ENCODE measurements at places on chromosomes 7 and 10. TPM values are rescaled to one million over a fixed set of nuclear protein-coding genes. Genes with fewer than 3 reads are reported as not detected.

SORCS3 gene
- total RNA-seq = not detected

DNA sequence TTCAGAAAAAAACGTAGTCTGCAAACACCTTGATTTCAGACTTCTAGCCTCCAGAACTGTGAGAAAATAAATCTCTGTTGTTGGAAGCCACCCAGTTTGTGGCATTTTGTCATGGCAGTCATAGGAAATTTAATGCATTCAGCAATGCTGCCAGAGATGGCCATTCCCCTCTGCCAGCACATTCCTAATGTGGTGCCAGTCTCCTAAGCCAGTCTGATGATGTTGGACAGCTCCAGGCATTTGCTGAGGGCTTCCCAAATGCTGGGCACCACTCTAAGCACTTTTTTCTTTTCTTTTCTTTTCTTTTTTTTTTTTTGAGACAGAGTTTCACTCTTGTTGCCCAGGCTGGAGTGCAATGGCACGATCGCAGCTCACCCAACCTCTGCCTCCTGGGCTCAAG, 666.7 kb upstream of the C7orf33 start:
- DNase-seq = no peak

DNA sequence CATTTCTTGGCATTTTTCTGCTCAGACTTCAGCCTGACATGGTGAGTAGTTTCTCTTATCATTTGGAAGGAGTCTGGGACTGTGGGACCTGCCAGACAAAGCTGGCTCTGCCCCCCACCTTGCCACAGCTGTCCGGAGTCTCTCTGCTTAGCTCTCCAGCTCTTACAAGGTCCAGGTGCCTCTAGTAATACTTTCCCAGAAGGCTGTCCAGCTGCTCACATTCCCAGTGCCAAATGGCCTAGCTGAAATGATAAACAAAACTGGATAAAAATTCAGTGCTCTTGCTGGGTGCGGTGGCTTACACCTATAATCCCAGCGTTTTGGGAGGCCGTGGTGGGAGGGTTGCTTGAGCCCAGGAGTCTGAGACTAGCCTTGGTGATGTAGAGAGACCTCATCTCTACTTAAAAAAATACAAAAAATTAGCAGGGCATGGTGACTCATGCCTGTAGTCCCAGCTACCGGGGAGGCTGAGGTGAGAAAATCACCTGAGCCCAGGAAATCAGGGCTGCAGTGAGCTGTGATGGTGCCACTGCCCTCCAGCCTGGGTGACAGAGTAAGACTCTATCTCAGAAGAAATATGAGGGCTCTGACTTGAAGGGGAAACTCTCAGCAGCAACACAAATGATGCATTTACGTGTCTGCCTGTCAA, 86.8 kb downstream of the C10orf90 start:
- no peak for DNase-seq

SFXN3 gene
- 52.5 TPM for total RNA-seq

DNA sequence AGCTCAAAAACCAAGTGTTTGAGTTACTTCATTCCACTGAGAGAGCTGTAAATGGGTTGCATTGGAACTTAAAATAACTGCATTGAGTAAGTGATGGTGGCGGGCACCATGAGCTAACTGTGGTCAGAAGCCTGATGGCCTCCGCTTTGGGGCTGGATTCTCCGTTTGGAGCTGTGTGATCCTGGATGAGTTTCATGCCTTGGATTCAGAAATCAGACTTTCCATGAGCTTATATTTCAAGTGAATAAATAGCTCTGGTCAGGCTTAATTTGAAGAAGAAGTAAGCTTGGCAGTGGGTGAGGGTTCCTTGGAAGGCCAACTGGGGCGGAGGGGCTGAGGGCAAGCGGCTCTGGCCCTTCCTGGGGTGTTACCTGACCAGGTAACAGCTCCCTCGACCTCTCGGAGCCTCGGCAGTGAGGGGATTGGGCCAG, 5.6 kb downstream of the HTRA1 start:
- no peak for DNase-seq

WNT2 gene
- total RNA-seq = 0.12 TPM

- DNase-seq = no peak
These were observed 111.7 kb upstream of the PLXDC2 start for GRCh38 chr10:19704544-19704943.

GRCh38 chr10:60511477-60512229, 122.0 kb upstream of the ANK3 start:
- no peak for DNase-seq

DNA sequence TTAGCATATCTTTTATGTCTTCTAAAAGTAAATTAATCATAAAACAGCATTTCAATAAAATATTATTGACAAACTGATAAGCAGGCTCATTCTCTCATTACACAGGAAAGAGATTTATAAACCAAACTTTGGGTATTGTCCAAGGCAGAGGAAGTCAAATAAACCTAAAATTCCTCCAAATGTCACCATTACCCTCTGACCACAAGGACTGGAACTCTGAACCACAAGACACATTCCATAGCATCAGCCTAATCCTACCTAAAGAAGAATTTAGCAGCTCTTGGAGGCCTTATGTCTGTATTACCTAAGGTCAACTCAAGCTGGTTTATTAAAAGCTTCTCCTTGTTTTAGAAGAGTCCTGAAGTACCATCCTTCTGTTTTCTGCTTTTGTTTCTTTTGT, 82.4 kb upstream of the SLC13A1 start:
- DNase-seq = no peak

GRCh38 chr10:19683960-19684359, 132.3 kb upstream of the PLXDC2 start:
- DNase-seq = no peak

- no peak for DNase-seq
These were observed 752 bp upstream of the CAMK2G start for GRCh38 chr10:73875139-73875475.

FAM237B gene
- total RNA-seq = not detected

GRCh38 chr7:18894155-18894554, 223.3 kb downstream of the TWIST1 start:
- no peak for DNase-seq

ANKRD2 gene
- total RNA-seq = 0.15 TPM

- no peak for DNase-seq
These were observed 14.1 kb upstream of the MKX start for GRCh38 chr10:27759483-27760272.

GRCh38 chr7:20310963-20311742, 19.5 kb upstream of the ITGB8 start:
- peak; percentile 38 for DNase-seq

DNA sequence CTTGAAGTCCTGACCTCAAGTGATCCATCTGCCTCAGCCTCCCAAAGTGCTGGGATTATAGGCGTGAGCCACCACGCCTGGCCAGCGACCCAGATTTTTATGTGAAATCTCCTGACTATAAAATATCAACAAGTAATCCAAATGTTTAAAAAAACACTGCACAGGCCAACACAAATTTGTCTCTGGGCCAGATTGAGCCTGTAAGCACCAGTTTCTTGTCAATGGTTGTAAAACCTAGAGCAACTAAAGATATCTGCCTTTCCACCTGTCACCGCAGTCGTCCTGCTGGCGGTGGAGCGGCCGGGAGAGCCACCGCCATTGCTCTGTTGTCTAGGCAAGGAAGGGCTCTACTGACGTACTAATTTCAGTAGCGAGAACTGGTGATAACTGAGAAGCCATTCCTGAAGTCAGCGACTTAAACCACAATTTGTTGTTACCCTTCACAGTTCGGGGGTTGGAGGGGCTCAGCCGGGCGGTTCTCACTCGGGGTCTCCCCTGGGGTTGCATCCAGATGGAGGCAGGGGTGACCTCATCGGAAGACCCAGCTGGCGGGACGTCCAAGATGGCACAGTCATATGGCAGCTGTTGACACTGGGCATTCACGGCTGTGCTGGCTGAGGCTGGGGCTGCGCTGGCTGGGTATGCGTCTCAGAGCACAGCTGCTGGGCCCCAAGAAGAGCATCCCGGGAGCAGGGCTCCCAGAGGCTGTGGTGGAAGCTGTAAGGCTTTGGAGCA, 55.2 kb upstream of the PDGFA start:
- no peak for DNase-seq

- no peak for DNase-seq
These were observed 64.3 kb upstream of the ADRB1 start for GRCh38 chr10:113979409-113979808.

IFIT1B gene
- not detected for total RNA-seq

DNA sequence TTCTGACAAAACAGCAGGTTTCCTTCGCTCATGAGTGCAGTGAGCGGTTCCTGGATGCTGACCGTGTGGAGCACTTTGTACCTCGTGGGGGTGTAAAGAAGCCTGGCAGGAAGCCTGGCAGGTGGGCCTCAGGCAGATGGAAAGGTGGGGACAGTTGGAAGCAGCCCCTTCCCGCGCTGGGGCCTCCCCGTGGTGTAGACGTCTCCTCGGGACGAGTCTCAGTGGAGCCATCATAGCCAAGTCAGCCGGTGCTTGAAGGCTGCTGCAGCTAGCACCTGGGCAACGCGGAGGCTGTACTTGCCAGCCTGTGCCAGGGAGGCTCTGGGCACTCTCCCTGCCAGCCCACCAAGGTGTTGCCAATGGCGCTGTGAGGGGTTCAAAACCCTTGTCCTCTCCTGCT, 154.5 kb downstream of the WDR37 start:
- no peak for DNase-seq
